Pulmonary artery endothelial cell (primary cell): ENCODE measurements at places on chromosomes 6 and 20.

GRCh38 chr20:12715991-12716680 lies 292.6 kb upstream of the SPTLC3 start:
- DNase-seq = no peak

GRCh38 chr20:16072220-16072619 lies 501.0 kb downstream of the KIF16B start:
- no peak for DNase-seq

DNA sequence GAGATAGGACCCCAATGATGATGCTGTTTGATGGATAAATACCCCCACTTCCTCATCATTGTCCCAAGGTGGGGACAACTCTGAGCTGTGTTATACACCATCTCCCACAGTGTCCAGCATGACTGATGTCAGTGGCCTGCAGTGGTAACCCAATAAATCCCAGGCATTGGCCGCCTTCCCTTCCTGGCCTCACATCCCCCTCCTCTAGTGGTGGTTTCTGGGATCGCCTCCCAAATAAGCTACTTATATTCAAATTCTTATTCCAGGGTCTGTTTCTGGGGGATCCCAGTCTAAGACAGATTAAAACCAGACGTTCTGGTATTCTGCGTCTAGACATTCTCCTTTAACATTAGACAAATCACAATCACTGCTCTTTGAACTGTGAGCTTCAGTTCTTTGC lies 90.6 kb downstream of the SCP2D1 start:
- DNase-seq = no peak

DNA sequence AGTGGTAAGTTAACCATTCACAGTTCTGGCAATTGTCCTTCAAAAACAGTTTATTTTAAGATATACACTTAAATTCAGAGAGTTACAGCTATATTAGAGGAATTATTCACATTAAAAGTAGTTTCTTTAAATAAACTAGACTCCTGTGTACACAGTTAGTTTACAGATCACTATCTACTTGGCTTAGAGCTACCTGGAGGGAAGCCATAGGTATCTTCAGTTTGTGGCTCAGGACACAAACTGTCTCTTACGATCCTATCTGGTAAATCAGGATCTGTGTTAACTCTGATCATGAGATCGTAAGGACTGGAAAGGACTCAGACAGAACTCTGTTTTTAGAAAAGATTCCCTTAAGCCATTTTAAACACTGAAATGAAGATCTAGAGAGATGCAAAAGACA lies 160.9 kb downstream of the REV3L start:
- DNase-seq = no peak

DNA sequence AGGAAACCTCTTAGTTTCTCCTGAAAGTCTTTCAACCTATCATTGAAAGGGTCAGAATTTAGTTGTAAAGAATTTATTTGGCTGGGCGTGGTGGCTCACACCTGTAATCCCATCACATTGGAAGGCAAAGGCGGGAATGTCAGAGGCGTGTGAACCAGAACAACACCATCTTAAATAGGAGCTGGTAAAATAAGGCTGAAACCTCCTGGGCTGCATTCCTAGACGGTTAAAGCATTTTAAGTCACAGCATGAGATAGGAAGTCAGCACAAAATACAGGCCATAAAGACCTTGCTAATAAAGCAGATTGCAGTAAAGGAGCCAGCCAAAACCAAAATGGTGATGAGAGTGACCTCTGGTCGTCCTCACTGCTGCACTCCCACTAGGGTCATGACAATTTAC lies 29.6 kb downstream of the OR2B2 start:
- no peak for DNase-seq

GRCh38 chr6:14452567-14453527 lies 335.3 kb downstream of the CD83 start:
- no peak for DNase-seq
